T-helper 22 cell (primary cell): ENCODE measurements at places on chromosomes 5 and 9.

- no peak for DNase-seq
Observed at GRCh38 chr9:87270221-87270847, 227.3 kb upstream of the DAPK1 start.

DNA sequence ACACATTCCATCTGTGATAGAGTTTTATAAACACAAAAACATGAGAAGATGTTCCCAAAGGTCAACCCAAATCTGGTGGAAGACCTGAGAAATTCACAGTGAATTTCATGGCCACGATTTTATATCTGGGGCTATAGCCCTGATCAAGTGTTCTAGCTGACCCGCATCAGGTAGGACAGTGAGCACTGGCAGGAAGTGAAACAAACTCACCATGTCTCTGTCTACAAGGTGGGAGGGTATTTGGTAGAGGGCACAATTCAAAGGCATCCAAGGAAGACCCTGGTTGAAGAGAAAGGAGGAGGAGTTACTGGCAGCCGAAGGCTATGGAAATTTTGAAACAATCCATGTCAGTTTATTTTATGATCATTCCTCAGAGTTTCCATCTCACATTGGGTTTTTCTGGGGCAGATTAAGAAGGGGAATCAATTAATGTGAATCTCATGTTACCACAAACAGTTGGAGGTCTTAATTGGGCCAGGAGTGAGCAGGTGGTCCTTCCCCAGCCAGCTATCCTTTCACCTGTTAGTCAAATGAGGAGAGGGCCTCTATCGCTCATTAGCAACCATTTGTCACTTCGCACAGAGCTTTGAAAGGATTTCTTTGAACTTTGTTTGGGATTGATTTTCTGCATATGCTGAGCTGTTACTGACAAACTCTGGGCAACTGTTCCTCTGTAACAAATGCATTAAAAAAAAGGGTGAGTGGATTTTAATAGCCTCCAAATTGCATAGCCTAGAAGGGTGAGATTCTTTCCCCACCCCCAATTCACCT is 612.0 kb upstream of the CLINT1 start:
- DNase-seq = no peak

DNA sequence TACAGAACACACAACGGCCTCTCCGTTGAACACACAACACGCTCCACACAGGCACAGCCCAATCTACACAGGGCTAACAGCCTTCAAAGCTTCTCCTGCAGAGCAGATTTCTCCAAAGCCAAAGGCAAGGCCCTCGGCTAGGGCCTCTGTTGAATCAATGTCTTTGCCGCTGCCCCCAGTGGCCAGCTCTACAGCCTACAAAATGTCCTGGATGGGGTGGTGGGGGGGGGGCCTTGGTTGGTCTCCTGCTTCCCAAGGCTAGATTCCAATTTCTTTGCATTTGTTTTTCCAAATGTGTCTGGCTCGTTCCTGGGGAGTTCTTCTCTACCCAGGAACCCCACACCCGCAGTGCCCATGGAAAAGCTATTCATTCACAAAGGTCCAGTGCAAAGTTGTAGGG is 167.2 kb downstream of the PAX5 start:
- no peak for DNase-seq

DNA sequence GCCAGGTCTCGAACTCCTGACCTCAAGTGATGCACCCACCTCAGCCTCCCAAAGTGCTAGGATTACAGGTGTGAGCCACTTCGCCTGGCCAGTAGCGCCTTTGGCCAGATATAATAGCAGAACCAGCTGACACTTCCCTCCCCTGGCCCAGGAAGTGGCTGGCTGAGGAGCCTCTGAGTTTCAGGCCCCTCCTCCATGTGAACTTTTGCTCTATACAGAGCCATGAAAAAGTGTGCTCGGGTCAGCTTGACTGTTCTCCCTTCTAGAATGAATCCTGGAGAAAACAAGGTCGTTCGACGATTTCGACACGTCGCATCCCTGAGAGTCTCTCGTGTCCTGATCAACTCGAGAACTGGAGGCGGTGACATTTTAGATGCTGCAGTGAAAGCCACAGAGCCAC is 8.6 kb upstream of the ZDHHC12 start:
- DNase-seq = no peak

GRCh38 chr5:155908543-155908942 is 418.4 kb upstream of the SGCD start:
- DNase-seq = no peak

- no peak for DNase-seq
Observed at GRCh38 chr5:159469496-159470372, 139.4 kb upstream of the IL12B start.
